Stimulated activated CD4-positive, alpha-beta T cell treated with anti-CD3 and anti-CD28 coated beads, Interleukin-4, amount 100 ng/mL, for 24 hours (primary cell): ENCODE measurements at places on chromosomes 12 and 14.

DNA sequence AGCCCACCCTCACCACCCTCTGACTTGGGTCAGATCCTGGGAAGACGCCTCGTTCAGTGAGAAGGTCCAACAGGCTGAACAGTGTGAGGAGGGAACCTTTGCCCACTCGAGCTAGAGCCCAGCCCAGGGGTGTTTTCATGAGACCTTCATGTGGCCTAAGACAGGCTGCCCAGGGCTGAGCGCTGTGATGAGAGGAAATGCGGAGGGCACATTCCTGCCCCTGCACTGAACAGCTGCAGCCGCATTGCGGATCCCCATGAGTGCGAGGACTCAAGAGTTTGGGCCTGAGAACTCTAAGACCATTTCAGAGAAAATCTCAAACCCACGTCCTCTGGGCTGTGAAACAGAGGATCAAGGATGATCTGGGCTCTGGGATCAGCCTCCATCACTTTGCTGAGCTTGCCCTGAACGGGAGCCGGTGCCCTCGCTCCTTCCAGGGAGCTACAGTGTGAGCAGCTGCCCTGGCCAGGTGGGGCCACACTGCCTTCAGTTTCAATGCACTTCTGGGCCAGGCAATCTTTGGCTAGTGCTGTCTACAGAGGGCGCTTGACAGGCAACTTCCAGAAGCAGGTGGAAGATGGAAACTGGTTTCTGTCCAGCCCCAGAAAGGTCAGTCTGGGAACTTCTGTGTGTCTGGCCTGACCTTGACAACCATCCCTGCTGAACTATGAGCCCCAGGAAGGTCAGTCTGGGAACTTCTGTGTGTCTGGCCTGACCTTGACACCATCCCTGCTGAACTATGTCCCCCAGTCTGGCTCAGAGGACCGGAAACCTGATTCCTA, 43.5 kb upstream of the P2RX7 start:
- no peak for DNase-seq

DNA sequence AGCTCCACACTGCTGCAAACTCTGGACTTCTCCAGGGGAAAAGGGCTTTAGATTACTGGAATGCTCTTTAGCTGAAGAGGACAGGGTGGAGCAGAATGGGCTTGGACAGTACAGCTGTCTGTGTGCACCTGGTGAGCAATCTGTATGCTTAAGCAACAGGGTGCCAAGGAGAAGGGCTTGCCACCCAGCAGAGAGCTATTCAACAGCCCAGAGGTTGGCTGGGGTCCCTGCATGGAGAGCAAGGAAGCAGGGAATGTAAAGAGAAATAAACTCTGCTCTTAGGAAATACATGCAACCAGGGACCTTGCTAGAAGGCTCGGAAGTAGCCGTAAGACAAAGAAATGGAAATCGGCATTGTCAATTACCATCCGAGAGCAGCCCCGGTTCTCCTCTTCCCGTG, 53.0 kb upstream of the CORO1C start:
- no peak for DNase-seq

DNA sequence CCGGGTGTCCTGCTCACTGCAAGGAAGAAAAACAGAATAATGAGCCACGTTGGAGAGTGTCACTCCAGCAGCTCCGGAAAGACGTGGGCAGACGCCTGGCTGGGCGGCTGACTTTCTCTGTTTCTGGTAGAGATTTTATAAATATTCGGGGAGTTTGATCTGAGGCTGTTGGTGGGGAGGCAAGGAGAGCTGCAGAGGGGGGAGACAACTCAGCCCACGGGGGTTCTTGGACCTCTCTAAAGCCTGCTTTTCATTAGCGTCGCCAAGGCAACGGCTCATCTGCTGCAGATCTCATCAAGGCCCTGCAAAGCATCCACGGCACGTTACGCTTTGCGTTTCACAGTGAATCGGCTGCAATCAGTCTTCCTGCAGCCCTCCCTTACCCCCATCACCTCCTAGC, 207.2 kb downstream of the ZFP36L1 start:
- DNase-seq, result no peak

DNA sequence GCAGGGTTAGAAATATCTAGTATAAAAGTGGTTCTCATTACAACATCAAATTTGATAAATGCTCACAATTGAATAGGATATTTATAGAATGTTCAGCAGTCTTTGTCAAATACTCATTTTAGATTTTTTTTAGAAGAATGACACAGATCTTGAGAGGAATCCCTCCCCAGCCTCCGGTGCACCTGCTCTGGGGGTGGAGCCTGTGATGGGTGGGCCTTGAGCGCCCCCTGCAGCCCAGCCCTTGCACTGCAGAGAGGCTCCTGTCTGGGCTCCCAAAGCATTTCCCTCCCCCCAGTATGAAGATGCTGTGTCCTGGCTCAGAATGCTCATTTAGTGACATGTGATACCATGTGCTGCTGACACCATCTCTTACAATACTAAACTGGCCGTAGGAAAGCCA, 792.3 kb downstream of the TMEM121 start:
- peak; percentile 40 for DNase-seq

- no peak for DNase-seq
These were observed 56.9 kb downstream of the IGF1 start for GRCh38 chr12:102423462-102423861.

DNA sequence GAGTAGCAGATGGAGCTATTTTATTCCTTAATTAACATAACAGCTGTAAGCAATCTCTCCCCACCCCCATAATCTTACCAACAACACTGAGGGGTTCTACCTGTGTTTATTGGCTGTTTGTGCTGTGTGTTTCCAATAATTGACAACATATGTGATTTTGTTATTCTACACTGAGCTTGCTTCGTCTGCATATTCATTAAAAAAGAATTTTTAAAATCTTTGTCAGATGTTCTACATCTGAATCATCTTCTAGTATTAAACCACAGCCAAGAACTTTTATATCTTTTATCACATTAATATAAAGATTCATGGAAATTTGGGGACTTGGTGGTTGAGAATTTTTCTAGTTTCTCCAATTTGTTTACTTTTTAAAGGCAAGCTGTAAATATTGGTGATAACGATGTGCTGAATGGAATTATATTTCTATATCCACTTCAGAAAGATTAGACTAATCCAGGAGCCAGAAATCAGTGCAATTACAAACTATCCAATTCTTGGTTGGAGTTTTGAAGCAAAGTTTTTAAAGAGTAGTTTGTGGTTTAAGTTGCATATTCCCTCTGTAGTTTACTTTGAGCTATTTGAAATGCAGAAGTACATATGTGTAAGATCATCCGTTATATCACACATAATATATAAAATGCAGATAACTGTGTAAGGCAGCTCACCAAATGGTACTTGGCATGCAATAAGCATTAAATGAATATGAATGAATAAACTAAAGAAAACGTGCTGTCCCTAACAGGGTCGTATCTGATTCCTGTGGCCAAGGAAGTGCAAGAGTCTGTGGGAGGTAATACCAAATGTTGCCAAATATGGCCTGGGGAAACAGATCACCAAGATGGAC, 206.9 kb downstream of the PELI2 start:
- no peak for DNase-seq

- DNase-seq, result no peak
These were observed 121.9 kb downstream of the PIK3C2G start for GRCh38 chr12:18383203-18383602.

- DNase-seq, result no peak
These were observed 171.3 kb downstream of the TTC7B start for GRCh38 chr14:90644882-90645281.

DNA sequence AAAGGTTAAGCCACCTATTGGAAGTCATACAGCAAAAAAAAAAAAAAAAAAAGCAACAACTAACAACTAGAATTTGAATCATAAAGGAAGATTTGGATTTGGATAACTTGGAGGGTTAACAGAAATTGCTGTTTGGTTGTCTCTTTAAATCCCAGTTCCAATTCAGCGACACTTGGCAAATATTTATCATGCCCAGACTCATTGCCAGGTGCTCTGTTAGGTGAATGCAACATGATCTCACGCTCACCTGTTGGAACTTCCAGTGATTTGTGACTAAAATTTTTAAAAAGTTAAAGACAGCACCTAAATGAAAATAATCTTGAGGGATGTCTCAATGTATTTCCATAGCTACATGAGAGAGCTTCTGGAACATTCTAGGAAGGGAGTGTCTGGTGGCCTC, 103.7 kb downstream of the TBX3 start:
- no peak for DNase-seq

- no peak for DNase-seq
These were observed 21.8 kb downstream of the PLEKHG3 start for GRCh38 chr14:64725879-64726584.

DNA sequence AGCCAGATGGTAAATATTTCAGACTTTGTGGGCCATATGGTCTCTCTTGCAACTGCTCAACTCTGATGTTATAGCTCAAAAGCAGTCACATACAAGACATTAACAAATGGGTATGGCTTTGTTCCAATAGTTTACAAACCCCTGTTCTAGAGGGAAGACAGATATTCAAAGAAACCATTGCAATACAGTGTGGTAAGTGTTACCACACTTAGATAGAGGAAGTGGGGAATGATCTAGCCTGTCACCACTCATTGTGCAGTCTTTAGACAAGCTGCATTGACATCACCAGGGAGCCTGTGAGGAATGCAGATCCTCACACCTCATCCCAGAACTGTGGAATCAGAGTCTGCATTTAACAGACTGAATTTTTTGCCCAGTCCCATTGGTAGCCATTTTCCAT, 80.0 kb upstream of the RGS6 start:
- no peak for DNase-seq
